ENCODE measurements at places on chromosomes 3 and 15.
A peak's percentile ranks its signal among the peaks of the same experiment; 100 is the strongest.

- no peak for DNase-seq
These were observed 15.6 kb upstream of the SH3GL3 start for GRCh38 chr15:83431521-83431920.

DNA sequence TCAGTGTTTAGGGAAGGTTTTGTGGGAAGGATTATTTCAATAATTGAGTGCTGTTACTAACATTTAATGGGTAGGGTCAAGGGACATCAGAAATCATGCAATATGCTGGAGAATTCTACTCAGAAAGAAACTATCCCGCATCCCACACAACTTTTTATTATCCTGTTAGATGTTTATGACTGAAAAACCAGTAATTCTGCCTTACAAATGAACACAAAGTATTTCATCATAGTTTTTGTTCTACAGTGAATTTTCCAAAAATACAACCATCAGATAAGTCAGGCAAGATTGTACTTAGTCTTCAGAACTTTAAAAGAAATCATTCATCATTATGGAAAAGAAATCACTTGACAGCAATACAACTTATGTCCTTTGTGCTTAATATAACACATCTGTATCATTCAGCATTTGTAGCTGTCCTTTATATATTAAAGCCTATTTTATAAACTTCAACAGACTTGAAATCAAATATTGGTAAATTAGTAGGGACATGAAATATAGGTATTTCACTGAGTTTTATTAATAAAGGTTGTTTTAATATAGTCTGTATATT, 61.9 kb downstream of the TRPM7 start:
- peak; percentile 5 for DNase-seq

DNA sequence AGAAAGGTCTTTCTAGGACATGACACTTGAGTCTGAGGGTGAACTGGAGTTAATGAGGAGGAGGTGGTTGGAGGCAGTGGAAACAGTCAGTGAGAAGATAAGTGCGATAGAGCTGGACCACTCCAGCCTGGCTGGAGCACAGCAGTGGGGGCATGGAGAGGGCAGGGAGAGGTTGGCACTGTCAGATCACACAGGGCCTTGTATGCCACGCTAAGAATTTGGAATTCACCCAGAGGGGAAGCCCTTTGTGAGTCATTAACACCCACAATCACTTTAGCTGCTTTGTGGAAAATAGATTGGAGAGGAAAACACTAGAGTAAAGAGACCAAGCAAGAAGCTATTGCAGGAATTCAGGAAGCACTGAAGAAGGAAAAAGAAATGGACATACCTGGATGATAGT, 83.3 kb downstream of the ZNF621 start:
- no peak for DNase-seq

DNA sequence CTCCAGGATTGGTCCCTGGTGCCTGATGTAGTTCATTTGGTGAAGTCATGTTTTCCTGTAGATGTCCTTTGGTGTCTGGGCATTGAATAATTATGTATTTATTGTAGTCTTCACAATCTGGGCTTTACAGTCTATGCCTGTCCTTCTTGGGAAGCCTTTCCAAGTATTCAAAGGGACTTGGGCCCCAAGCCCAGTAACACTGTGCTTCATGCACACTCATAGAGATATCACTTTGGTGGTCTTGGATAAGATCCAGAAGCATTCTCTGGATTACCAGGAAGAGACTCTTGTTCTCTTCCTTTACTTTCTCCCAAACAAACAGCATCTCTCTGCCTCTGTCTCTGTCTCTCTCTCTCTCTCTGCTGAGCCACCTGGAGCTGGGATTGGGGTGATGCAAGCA, 281.1 kb upstream of the GOLGA6L4 start:
- no peak for DNase-seq

DNA sequence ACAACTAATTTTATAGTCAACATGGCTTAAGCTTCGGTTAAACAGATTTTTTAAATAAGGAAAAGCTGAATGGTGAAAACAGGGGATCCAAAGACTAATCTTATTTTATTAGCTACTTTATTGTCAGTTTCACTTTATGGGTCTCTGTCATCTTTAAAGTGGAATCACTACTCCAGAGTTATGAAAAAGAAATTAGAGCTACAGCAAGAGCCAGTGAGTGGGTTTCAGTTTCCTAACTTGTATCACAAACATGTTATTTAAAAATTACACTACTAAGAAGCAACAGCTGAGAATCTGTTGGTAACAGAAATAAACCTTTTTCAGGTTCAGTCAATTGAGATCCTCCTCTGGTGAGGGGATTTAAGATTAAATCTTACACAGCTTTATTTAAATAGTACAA, 10.0 kb downstream of the PHC3 start:
- DNase-seq = no peak

DNA sequence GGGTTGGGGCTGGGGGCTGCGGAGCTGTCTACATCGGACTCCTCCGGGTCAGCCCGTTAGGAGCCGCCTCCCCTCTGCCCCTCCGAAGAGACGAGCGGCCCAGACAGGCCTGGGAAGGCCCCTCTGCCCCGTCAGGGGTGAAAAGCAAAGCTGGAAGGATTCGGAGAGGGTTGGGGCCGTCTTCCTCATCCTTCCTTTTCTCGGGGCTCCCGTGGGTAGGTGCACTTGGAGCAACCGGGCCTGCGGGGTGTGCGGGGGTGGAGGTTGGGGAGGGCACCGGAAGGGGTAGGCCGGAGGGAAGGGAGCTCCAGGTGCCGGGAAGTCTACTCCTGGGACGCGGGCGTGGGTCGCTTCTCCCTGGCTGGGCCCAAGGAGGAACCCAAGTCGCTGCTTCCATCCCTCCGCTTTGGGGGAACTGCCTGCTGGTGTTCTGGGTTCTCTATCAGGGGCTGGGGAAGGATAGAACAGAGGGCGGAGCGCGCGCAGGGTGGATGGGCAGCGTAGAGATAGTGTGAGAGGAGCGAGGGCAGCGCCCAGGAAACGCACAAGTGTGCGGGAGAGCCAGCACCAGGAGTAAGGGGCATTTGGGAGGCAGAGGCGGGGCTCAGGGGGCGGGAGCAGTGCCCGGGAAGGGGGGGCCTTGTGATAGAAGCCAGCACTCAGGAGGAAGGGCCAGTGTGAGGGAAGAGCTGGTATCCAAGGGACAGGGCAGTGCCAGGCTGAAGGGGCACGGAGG, 590 bp downstream of the POLR2H start:
- DNase-seq = no peak

GRCh38 chr3:142889212-142890014, 530 bp upstream of the PCOLCE2 start:
- DNase-seq = no peak

DNA sequence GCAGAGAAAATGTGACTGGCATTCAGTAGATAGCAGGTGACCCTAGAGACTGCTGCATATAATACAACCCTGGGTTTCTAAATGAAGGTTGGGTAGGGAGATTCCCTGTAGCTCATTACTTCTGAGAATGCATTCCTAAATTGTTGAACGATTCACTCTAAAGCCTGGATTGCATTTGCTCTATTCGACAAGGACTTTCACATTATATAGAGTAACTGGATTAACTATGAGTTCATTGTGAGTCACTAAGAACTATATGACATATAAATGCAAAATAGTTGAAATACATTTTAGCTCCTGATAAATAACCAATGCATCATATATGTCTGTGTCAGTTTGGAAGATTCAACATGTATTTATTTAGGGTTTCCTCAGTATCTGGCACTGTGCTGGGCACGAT, 294.7 kb upstream of the CCDC54 start:
- no peak for DNase-seq

DNA sequence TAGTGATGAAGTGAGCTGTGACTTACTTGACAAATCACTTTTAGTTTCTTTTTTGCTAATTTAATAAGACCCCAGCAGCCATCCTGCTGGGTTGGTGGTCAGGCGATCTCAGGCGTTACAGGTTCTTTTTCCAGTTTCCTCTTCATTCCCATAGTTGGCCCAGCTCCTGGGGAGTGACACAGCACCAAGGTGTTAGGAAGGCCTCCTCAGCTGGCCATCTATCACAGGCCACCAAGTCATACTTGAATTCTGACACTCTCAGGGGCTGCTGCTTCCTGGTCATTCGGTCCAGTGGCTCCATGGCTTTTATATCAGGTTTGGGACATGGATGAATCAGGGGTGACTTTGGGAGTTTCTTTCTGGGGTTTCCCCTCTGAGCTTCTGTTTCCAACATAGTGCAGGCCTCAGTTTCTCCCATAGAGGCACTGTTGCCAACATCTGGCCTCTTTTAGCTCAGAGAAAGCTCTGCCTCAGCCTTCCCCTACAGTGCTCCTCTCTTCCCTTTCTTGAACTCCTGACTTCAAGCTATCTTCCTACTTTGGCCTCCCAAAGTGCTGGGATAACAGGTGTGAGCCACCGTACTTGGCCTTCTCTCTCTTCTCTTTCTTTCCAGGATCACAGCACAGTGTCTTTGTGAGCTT, 211.8 kb downstream of the NR2F2 start:
- no peak for DNase-seq

GRCh38 chr3:65485826-65486469, 552.8 kb downstream of the MAGI1 start:
- DNase-seq = no peak

DNA sequence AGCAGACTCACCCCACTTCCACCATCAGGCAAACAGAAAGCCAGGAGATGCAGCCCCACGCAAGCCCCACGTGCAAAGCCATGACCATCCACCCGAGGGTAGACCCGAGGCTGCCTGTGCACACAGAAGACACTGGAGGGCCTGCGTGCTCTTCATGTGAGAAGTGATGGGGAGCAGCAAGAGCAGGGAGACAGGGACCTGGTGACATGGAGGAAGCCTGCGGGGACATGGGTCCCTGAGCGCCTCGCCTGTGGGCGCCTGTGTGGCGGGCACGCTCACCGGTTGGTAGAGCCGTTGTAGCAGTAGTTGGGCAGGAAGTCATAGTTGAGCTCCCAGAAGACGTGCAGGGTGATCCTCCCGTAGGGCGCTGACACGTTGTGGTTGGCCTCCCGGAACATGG, 65.0 kb downstream of the NIPA2 start:
- DNase-seq = no peak

DNA sequence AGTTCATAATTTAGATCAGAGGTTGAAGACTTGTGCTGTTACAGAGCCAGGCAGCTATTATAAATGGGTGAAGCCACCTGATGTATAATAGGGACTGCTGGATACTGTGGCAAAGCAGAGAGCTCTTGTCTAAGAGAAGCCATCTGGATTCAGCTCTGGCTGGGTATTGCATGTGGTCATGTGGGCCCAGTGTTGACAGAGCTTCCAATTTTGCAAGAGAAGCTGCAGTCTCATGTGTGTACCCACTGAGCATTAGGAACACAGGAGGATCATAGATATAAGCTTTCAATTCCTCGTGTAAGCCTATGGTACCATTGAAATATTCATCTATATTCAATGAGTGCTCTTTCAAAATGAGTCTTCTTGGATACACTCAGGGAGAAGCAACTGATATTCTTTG, 303.9 kb upstream of the SLCO3A1 start:
- DNase-seq = no peak

GRCh38 chr3:57788624-57789018, 32.5 kb downstream of the SLMAP start:
- no peak for DNase-seq

GRCh38 chr3:43909149-43909548, 218.4 kb downstream of the ABHD5 start:
- no peak for DNase-seq

DNA sequence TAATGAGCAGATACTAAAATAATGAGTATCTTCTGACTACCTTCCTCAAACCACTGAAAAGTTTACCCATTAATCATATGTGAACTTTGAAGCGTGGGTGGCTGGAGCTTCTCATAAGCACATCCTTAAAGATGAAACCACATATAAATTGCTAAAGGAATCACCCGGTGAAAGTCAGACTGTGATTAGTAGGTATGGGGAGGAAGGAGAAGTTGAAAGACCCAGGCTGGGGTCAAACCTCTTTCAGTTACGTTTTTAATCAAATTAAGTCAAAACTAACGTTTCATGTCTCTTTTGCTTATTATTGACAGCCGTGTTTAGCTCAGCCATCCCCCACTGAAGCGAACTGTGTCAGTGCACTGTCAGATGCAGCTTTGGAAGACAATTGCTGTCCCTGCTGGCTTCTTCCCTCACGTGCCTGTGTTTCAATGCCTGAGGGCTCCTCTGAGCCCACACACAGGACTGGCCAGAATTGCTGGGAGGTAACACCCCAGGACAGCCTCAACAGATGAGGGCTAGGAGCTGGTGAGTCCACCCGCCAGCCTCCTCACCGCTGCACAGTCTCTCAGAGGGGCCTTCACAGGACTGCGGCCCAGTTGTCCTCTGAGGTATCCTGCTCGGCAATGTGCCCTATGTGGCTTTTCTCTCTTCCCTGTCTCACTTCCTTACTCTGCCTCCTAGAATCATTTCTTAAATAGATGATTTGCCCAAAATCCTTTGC, 29.3 kb upstream of the SH3BP5 start:
- no peak for DNase-seq

DNA sequence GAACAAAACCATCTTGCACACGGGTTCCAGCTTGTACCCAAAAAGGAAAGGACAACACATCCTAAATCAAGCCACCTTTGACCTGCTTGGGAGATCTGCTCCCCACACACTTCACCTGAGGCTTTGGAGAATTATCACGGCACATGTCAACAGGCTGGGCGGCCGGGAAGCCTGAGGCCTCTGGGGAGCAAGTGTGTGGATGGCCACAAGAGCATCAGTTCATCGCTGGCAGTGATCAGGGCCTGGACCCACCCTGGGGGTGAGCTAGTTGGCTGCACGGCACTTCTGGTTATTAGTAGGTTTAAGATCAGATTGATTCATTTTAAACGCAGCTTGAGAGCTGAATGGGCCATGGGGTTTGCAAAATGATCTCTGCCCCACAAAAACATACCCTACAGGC, 108.5 kb downstream of the CHSY1 start:
- no peak for DNase-seq

GRCh38 chr15:51401872-51402517, 60.5 kb downstream of the GLDN start:
- DNase-seq = no peak

- no peak for DNase-seq
These were observed 680.6 kb downstream of the SQOR start for GRCh38 chr15:46315434-46315833.

GRCh38 chr15:42695527-42696071, 41.3 kb downstream of the CDAN1 start:
- DNase-seq = peak; percentile 2

- DNase-seq = no peak
These were observed 35.2 kb downstream of the GOLGA6L2 start for GRCh38 chr15:23411841-23412240.

DNA sequence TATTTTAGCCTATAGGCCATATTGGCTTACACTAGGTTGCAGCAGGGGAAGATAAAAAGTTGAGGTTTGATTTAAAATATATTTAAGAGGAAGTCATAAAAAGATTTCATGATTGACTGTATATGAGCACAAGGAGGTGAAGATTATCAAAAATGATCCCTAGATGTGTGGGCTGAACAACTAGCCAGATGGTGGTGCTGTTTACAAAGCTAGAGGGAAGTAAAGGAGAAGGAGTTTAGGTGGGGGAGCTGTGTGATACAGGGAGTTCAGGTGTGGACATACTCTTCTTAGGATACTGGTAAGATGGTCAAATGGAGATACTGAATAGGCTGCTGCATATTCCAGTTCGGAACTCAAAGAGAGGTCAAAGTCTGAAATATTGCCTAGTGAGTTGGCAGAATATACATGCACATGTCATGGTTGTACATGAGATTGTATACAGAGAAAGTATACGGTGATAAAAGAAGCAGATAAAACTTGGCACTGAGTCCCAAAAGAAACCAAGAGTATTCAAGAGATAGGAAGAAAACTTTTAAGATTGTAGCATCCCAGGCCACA, 727.8 kb downstream of the NLGN1 start:
- peak; percentile 26 for DNase-seq

GRCh38 chr15:83570756-83571155, 83.2 kb upstream of the ADAMTSL3 start:
- no peak for DNase-seq

Measured in fibroblast of the conjunctiva (primary cell).